ENCODE measurements at places on chromosomes 11 and 22.
A peak's percentile ranks its signal among the peaks of the same experiment; 100 is the strongest.

- DNase-seq, result no peak
Measured at GRCh38 chr11:61472868-61473267, 35.7 kb upstream of the LRRC10B start.

- no peak for DNase-seq
Measured at GRCh38 chr22:39949964-39950737, 10.0 kb upstream of the TMA7B start.

GRCh38 chr11:96260532-96260931, 82.5 kb downstream of the MAML2 start:
- DNase-seq, result no peak

DNA sequence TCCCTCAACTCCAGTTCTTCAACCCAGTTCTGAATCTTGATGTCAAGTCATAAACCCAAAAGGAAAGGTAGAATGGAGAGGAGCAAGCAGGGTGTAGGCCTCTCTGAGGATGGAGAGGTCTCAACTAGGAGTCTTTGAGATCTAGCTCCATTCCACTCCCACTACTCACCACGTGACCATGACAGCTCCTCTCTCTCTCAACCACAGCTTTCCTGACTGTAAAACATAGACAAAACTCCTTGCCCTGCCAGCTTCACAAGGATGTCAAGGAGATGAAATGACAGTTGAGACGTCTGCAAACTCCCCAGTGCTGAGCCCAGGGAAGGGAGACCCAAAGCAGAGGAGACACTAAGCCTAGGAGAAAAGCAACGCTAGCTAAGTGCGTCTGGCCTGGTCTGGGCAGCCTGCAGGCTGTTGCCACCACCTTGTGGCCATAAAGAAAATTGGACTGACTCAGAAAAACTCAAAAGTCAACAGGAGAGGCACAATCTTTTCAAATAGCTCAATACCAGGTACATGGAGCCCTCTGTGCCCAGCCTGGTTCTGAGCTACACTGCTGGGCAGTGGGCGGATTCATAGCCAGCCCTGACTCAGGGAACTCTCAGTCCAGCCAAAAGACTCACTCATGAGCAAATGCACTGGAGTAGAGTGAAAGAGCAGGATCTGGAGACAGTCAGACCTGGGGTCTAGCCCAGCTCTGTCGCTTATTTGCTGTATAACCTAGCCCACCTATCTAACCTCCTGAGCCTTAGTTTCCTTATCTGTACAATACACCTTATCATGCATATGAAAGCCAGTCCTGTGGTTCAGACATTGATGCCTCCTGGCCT, 3.4 kb downstream of the CLPB start:
- peak; percentile 25 for DNase-seq

DNA sequence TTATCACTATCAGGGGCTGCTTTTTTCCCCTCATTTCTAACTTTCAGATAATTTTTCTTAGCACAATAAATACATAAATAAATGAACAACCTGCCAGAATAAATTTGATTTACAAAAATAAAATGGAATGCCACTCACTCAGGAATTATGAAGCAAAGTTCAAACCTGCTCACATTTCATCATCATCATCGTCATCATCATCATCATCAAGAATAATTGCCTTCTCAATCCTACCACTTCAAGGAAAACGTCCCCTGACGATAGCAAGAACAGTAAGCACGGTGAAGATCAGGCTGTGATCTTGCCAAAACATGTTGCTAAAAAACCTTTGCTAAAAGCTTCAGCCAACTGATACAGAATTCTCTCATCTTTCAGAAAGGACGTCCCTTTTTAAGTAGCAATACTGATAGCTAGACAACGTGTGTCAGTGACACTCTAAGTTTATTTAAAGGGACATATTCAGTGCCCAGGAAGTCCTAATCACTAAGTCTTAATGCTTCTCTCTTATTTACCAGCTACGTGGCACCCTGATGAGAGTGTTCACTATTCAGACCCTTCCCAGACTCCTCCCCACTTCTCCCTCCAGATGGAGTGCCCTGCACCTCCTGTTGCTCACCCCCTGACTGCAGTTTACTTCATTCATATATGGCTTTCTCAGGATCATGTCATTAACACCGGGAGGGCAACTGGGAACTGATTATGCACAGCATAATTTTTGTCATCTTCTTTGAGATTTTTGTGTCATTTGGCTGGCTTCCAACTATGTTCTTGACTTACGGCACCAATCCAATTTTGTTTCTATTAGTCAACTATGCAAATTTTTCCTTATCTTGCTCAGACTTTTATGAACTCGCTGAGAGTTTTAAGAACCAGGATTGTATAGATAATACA, 200.1 kb upstream of the GUCY1A2 start:
- DNase-seq, result no peak

- DNase-seq, result no peak
Measured at GRCh38 chr22:31637891-31638618, 24.0 kb downstream of the PISD start.

- no peak for DNase-seq
Measured at GRCh38 chr11:74460481-74461154, 6.7 kb downstream of the KCNE3 start.

DNA sequence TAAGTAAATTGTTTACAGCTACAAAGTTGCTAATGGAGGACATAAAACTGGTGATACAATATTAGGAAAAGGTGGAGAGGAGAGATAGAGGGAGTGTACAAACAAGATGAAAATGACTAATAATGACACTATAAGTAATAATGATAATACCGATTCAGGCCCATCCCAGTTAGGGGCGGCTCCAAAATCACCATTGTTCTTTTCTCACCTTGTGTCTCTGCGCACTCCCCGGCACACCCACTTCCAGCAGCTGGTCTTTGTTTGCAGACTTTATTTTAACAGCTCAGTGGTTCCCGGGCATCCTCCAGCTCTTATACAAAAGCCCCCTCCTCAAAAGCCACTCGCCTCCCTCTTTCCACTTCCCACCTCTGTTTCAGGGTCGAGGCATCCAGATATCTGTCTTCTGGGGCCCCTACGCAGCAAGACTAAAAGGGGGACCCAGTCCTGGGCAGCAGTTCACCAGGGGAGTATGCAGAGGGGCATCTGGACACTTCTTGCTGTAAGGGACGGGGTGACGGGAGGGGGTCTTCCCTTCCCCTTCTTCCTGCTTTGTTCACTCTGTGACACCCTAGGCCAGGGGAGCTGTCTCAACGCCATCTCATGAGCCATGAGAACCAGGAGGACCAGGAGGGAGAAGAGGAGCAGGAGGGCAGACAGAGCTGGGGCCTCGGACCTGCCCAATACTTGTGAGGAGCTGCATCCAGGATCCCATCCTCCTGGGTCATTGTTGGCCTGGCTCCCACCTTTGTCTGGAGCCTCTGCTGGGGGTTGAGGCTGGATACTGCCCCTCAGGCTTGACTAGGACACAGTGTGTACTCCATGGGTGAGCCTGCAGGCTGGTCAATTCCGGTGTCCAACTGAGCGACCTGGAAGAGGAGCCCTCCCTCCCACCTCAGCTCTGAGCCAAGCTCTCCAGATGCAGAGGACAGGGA, 2.7 kb downstream of the APOL2 start:
- no peak for DNase-seq

DNA sequence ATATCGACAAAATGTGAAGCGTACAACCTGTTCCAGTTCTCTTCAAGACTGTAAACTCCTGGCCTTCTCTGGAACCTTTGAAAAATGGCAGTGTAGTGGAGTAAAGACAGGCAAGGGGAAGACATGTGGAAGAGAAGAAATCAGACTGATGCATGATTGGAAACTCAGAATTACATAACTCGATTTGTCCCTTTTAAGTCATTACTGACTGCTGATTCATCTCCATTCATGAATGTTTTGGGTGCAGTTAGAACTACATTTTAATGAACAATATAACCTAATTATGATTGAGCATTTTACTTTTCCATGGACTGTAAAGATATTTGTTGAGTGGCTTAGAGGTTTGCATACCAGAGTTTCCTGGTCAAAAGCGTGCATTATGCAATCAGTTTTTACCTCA, 32.9 kb downstream of the FAT3 start:
- DNase-seq, result no peak

GRCh38 chr11:55481416-55481815, 72.9 kb upstream of the OR4C15 start:
- no peak for DNase-seq

GRCh38 chr11:123137431-123138224, 57.4 kb downstream of the CLMP start:
- no peak for DNase-seq

DNA sequence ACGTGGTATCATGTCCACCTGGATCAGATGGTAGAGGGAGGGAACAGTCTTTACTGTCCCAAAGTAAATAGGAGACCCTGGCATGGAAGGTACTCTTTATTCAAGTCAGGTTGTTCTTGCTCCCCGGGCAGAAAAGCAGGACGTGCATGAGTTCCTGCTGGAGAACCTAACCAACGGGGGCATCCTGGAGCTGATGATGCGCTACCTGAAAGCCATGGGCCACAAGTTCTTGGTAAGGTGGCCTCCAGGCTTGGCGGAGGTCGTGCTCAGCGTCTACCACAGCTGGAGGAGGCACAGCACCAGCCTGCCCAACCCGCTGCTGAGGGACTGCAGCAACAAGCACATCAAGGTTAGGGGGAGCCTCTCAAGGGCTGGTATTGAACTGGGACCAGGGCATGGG, 48.7 kb downstream of the CABIN1 start:
- no peak for DNase-seq

DNA sequence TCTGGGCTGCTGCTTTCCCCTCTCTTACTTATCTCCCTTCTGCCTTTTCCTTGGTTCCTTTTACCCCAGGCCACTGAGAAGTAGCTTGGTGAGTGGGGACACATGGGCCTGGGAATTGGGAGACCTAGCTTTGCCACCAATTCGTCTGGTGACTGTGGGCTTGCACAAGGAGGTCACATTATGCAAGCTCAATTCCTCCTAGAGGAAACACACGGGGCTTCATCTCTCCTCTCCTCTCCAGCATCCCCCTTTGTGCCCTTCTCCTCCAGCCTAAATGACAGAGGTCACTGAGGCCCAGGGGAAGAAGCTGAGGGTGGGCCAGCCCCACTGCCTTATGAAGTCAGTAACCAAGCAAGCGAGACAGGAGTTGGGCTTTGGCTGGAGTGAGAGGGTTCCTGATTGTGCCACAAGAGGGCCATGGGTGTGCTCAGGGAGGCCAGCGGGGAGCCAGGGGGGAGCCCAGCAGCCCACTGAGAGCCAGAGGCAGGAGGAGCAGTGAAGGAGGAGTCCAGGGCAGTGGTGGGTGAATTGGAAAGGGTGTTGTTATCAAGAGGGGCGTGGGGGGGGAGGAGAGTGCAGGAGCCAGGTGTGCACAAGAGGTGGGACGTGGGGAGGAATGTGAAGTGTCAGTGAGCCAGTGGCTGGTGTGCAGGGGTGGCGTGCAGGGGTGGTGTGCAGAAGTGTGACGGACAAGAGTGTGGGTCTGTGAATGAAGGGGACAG, 2.0 kb downstream of the CLCF1 start:
- DNase-seq, result no peak

DNA sequence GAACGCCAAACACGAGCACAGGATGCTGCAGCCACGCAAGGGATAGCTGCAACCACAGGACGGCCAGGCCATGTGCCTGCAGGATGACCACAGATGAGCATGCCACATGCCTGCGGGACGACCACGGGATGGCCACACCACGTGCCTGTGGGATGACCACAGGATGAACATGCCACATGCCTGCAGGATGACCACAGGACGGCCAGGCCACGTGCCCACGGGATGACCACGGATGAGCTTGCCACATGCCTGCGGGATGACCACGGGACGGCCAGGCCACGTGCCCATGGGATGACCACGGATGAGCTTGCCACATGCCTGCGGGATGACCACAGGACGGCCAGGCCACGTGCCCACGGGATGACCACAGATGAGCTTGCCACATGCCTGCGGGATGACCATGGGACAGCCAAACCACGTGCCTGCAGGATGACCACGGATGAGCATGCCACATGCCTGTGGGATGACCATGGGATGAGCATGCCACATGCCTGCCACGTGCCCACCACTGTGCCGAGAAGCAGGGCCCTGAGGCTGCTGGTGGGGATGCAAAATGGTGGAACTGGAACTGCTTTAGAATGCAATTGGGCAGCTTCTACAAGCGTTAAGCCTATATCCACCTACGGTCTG, 12.8 kb upstream of the MOB2 start:
- DNase-seq, result no peak

DNA sequence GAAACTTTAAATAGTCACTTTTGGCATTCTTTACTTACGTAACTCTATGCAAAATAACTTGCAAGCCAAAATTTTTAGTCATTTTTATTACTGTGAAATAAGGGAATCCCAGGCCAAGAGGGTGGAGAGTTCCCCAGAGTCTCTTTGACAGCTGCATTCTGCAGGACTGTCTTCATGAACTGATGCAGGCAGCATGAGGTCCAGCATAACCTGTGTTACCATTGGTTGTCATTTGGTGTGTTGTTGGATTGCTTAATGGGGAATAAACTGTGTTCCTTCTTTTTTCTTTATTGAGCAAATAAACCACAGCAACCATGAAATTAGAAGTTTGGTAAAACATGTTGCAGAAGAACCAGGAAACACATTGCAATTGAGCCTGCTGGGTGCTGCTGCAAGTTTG, 24.6 kb downstream of the MMP27 start:
- DNase-seq, result no peak
